RCC 7860 (cell line): ENCODE measurements at places on chromosomes 12 and 14.

DNA sequence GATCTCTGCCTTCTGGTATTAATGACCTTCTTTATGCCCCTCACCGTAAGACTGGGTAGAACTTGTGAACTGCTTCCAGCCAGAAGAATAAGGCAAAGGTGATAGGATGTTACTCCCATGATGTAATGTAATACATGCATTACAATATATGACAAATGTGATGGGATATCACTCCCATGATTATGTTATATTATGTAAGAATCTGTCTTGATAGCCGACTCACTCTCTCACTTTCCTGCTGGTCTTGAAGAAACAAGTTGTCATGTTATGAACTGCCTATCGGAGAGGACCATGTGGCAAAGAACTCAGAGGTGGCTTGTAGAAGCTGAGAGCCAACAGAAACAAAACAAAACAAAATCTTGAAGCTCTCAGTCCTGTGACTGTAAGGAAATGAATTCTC lies 30.6 kb upstream of the OSBPL8 start:
- DNase-seq: no peak

DNA sequence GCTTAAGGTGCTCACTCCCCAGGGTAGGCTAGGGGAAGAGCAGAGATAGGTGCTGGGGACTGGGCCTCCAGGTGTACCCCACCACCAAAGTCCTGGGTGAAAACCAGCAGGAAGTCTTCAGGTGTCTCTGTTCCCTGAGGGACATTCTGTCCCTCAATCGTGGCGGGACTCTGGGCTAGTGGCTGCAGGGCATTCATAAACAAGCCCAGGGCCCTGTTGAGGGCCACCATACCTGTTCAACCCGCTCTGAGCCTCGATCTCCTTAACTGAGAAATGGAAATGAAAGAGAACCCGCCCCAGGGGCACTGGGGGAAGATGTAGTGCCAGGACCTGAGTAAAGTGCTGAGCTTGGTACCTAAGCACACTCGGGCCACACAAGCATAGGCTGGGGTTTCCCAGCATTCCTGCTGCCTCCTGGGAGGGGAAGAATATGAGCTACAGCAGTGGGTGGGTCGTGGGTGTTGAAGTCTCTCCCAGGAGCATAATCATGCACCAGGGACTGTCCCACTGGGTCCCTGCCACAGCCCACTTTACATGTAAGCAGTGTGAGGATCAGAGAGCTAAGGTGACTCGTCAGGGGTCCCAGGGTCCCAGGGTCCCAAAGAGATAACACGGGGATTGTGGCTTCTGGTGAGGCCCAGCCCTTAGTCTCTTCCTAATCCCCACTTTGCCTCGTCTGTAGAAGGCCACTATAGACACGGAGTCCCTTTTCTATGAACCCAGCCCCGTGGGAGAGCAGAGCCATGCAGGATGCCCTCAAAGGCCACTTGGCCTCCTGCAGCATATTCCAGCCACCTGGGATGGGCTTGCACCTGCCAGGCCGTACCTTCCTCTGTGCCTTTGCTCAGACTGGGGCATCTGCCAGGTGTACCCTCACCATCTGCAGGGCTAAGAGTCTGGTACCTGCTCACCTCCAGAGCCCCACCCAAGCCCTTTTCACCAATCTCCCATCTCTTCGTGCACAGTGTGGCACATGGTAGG lies 14.4 kb downstream of the FAM222A start:
- DNase-seq: no peak

DNA sequence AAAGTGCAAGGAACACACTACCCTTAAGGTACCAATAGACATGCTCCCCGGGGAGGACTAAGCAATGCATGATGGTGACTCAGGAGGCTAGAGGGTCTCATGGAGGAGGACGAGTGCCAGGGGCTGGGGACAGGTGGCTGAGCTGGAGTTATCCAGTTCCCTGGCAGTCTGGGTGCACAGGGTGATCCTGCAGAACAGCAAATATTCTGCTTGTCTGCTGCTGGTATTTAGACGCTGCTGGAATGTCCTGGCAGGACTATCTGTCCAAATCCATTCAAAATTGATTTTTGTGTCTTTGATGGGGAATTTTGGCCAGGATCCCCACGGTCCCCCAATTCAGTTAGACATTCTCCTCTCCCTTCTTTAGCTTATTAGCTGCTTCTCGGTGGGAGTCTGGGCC lies 138.7 kb downstream of the C12orf75 start:
- DNase-seq: no peak

DNA sequence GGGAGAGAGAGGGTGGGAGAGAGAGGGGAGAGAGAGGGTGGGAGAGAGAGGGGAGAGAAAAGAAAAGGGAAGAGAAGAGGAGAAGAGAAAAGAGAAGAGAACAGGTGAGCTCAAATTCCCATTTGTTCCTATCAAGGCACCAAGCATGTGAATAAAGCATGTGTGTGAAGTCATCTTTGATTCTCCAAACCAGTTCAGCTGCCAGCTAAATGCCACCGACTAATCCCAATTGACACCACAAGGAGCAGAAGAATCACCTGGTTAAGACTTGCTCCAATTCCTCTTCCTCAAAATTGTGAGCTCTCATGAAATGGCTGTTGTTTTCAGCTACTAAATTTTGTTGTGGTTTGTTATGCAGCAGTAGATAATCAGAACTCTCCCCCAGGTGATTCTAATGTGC lies 188.9 kb downstream of the TMX1 start:
- no peak for DNase-seq

DNA sequence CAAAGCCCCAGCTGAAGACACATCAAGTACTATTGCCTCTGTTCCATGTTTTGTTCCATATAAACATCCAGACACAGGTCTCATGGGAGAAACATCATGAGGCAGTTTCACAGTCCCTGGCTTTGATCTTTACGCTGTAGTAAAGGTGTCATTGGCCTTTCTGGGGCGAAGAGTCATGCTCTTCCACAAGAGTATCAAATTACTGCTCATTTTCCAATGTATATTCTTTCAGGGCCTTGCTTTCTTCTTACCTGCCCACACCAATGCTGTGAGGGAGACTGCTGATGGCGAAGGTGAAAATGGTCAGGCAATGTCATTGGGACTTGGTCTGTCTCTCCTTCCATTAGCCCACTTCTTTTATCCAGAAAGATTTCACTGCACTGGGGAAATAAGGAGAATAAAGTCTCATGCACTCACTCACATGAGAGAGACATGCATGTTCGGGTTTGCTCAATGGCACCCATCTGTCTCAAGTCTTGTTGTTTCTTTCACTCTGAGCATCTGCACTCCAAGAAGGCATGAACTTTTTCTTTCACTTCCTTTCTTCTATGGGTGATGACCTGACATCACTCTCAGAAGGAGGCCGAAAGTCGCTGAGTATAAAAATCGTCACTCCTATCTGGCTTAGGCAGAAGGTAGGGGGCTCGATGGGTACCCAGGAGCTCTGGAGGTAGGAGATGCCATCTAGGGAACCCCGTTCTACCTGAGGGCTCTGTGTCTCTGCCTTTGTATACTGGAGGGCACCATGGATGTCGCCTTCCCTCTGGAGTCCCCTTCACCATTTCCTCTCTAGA lies 1.3 kb upstream of the JDP2 start:
- DNase-seq: no peak

DNA sequence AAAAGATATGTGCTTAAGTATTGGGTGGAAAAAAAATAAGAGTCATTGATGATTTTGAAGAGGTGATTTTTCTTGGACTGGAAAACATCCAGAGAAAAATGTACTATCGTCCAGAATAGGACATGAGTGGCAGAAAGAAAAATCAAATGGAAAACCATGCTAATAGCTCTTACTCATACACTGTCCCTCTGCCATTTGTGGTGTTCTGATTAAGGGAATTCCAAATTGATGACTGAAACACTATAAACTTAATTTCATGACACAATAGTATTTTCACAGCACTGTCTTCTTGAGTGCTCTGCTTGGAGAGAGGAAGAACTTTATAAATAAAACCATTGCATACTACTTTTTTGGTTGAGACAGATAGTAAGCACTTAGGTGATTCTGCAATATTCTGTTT lies 72.4 kb downstream of the USP15 start:
- DNase-seq: peak; percentile 15

DNA sequence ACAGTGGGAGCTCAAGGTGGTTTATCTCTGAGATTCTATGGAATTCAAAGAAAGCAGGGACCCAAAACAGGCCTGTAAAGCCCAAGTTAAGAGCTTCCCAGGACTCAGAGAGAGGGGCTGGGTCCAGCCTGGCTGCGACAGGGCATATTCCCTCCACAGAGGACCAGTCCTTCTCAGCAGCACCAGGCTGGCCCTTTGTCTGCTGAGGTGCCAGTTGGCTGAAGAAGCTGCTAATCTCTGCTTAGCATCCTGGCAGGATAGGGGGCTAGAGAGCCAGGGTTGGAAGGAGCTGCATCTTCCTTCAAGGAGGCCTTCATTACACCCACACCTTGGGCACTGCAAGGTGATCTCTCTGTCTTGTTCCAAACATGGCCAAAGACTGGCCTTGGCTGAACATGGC lies 68.3 kb upstream of the TUNAR start:
- no peak for DNase-seq

DNA sequence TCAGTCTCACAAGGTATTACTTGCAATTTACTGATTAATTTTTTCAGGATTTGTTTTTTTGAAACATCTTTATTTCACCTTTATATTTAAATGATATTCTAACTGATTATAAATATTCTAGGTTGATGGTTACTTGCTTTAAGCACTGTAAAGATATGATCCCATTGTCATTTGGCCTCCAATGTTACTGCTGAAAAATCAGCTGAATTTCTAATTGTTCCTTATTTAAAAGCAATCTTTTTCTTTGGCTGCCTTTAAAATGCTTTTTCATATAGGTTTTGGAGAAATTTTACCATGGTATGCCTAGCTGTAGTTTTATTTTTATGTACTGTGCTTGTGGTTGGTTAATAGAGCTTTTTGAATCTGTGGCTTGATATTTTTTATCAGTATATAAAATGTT lies 275.6 kb upstream of the PPFIA2 start:
- DNase-seq: no peak

DNA sequence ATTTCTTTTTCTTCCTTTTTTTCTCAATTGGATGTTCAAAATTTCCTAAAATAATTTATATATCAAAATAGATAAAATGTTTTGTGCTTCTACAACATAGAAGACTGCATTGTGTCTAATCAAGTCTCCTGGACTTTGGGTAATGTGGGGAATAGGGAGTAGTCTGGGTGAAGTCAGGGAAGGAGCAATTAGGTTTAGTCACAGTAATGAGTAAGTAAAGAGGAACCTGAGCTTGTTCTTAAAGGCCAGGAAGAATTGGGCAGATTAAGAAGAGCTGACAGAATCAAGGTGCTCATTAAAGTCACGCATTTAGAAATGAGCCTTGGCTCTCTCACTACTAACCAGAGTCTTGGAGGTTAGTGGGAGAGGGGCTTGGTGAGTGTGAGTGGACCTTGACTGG lies 233.3 kb upstream of the SSTR1 start:
- DNase-seq: no peak
